ENCODE measurements at places on chromosomes 5 and 9.

- DNase-seq = no peak
Observed at GRCh38 chr9:35914301-35914807, 5.1 kb downstream of the SPAAR start.

GRCh38 chr9:2096376-2096970 lies 81.3 kb downstream of the SMARCA2 start:
- DNase-seq = no peak

- DNase-seq = no peak
Observed at GRCh38 chr9:121013911-121014310, 36.2 kb downstream of the C5 start.

DNA sequence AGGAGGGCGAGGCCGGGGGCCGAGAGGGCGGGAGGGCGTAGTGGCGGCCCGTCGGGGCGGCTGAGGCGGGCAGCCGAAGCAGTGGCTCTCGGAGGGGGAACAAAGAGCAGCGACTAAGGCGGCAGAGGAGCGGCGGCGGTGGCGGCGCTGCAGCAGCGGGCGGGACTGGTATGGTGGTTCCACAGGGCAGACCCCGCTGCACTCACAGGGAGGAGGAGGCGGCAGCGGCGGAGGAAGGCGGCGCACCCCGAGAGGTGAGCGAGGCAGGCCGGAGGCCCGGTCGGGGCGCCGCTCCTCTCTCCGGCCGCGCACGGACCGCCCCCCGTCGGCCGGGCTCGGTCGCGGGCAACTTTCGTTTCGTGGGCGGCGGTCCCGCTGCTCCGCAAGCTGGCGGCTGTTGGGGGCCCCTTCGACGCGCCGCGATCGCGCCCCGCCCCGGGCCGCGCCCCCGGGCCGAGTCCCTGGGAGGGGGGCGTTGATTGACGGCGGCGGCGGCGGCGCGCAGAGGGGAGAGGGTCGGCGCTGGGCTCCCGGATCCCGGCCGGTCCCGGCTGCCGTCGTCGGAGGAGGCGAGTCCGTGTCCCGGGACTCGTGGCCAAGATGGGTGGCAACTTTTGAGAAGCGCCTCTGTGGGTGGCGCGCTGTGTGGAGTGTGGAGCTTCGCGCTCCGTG lies 467 bp downstream of the CNOT6 start:
- DNase-seq = no peak

DNA sequence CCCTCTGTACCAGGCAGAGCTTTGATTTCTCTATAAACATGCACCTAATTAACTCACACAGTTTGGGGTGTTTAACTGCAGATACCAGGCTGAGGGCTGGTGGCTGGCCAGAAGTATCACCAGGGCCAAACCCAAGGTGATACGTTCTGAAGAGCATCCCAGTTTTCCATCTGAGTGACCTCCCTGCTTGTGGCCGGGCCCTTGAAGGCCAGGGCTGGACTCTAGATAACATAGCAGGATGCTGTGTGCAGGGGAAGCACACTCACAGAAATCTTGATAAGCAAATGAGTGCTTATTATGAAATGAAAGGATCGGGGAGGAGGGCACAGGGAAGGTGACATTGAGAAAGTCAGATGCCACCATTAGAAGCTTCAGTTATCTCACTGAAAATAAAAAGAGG lies 582.4 kb downstream of the BRINP1 start:
- DNase-seq = no peak

DNA sequence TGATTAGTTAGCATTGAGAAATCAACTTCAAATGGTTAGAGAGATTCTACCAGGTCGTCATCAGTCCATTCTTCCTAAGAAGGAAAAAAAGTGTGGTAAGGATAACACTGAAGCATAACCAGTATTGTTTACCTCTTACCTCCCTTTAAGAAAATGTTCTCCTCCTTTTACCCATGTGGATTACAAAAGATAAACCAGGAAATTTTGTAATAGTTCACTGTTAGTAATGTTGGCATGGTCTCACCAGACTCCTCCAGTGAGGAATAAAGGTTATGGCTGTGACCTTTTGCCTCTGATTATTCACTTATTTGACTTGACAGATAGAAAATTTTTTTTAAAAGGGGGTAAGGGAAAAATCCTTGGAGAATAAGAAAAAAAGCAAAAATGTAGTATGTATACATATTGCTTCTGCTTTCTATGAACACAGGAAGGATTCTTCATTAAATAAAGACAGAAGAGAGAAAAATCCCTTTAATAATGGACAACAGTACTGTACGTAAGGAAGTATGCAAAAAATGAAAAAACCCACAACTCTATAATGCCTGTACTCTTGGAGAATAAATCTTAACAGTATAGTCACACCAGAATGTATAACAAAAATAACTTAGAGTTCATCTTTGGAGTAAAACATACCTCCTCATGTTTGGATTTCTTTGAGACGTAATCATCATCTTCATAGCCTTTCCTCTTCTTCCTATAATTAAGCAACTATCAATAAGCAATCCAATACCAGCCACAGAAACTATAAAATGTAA lies 18.1 kb downstream of the CCNH start:
- no peak for DNase-seq

DNA sequence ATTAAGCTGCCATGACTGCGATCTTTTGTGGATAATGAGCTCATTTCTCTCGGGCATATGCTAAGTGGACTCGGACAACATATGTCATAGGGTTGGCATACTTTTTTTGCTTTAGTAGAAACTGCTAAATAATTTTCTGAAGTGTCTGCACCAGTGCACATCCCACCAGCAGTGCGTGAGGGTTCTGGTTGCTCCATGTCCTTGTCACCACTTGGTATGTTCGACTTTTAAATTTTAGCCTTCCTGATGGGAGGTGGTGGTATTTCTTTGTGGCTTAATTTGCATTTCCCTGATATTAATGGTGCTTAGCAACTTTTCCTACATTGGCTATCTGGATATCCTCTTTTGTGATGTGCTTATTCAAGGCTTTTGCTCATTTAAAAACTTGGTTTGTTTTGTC lies 57.8 kb upstream of the NRARP start:
- DNase-seq = no peak

DNA sequence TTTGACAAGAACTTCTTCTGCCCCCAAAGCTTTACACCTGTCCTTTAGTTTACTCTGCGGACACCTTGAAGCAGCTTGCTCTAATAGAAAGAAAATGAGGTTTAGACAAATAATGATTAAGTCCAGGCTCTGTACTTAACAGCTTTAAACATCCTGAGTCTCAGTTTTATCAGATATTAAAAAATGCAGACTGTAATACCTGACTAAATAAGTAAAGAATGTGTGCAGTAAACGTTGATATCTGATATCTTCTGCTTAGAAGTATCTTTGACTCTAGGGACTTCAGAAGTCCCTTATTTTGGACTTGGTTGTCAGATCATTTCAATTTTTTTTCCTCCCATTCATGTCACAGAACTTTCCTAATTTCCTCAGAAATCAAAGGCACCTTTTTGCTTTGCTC lies 1060.4 kb downstream of the CDH12 start:
- no peak for DNase-seq

GRCh38 chr5:150317048-150318003 lies 14.6 kb upstream of the ARSI start:
- DNase-seq = no peak

GRCh38 chr9:96185518-96186156 lies 116.3 kb downstream of the HSD17B3 start:
- DNase-seq = no peak

- DNase-seq = no peak
Observed at GRCh38 chr5:160169326-160169725, 50.1 kb upstream of the PWWP2A start.

DNA sequence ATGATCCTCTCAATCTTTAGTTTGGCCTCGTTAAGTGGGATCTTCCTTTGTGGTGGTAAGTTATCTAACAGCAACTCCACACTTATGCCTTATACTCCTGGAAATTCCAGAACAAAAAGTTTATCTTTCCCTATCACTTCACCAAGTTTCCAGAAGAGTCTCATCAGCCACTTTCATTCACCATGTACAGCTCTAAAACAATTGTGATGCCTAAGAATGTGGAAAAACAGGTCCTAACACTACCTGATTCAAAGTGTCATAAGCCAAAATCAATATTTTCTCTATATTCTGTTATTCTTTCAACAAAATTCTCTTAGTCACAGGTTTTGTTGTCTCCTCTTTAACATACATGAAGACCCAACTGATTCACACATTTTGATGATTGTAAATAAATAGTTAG lies 342.4 kb upstream of the TYRP1 start:
- DNase-seq = no peak

- no peak for DNase-seq
Observed at GRCh38 chr9:37026113-37026930, 7.7 kb downstream of the PAX5 start.

GRCh38 chr5:112264151-112264550 lies 154.9 kb downstream of the EPB41L4A start:
- no peak for DNase-seq

GRCh38 chr9:108934323-108934893 lies at the start of gene ABITRAM:
ABITRAM (plus strand) TSS chr9:108934400; CDS start chr9:108934487, 87 bp downstream.
- DNase-seq = peak; percentile 92

DNA sequence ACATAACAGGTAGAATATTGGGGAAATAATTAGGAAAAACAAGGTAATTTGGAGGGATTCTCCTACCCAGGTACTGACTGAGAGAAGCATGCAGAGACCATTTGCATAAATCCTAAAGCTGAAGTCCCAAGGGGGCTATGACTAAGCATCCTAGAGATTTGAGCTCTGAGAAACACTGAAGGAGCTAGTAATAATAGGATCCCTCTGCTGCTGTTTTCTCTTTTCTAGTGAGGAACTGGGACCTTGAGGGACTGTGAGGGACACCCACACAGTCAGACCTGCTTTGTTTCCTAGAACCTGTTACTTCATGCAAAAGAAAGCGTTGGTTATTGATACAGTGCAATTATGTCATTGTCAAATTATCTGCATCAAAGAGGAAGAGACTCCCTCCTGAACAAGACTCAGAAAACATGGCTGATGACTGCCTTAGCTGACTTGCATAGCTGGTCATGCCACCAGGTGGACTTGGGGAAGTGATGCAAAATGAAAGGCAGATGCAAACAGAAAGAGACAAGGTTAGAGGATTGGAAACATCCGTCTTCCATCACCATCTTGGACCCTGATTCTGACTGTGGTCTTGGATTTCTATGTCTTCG lies 335.4 kb downstream of the NTRK2 start:
- DNase-seq = peak; percentile 15

- no peak for DNase-seq
Observed at GRCh38 chr9:14307989-14308852, 5.7 kb downstream of the NFIB start.

- no peak for DNase-seq
Observed at GRCh38 chr5:122831984-122832383, 13.4 kb upstream of the SNX24 start.

GRCh38 chr5:168097876-168098653 lies 193.4 kb upstream of the WWC1 start:
- DNase-seq = no peak

GRCh38 chr5:98905857-98906688 lies 22.7 kb downstream of the CHD1 start:
- peak; percentile 31 for DNase-seq

- DNase-seq = no peak
Observed at GRCh38 chr5:67182301-67182790, 14.3 kb downstream of the CD180 start.

- no peak for DNase-seq
Observed at GRCh38 chr9:99023231-99023630, 79.5 kb downstream of the COL15A1 start.

GRCh38 chr9:84671586-84672521 lies 2.3 kb downstream of the NTRK2 start:
- DNase-seq = no peak

DNA sequence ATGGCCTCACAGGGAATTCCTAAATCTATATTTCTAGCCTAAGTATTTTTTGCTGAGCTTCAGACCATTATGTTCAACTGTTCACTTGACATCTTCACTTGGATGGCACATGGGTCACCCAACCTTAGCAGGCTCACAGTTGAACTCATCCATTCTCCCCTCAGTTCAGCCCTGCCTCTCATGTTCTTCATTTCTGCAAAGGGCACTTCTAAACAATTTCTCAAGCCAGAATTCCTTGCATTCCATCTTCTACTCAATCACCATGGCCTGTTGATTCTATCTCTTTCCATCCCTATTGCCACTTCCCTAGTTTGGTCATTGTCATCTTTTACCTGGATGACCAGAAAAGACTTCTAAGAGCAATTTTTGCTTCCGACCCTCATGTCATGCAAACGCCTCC lies 7.3 kb upstream of the RGS3 start:
- DNase-seq = no peak

GRCh38 chr9:125332527-125332926 lies 70.9 kb downstream of the GAPVD1 start:
- peak; percentile 46 for DNase-seq

- DNase-seq = no peak
Observed at GRCh38 chr9:1916095-1916494, 99.1 kb upstream of the SMARCA2 start.

DNA sequence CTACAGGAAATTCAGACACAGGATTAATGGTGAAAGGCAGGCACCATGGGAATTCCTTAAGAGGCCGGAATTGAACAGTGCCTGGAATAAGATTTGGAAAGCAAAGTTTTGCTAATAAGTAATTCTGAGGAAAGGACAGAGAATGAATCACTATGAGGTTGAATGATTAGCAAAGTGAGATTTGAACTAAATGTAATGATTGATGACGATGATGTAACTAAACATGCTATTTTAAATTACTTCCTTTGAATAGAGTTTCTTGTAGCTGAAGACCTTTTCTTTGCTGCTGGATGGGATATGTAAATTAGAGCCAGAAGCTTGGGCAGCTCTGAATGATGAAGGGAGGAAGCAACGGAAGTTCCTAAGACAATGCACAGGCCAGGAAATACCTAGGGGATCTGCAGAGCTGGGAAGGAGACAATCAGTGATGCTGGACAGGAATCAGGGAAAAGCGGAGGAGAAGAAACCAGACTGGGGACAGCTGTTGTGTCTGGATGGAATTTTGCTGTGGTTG lies 482.0 kb downstream of the PSAT1 start:
- DNase-seq = no peak

GRCh38 chr9:107530679-107531078 lies 41.1 kb upstream of the KLF4 start:
- peak; percentile 9 for DNase-seq

- DNase-seq = no peak
Observed at GRCh38 chr5:592158-592557, 20.0 kb upstream of the CEP72 start.

DNA sequence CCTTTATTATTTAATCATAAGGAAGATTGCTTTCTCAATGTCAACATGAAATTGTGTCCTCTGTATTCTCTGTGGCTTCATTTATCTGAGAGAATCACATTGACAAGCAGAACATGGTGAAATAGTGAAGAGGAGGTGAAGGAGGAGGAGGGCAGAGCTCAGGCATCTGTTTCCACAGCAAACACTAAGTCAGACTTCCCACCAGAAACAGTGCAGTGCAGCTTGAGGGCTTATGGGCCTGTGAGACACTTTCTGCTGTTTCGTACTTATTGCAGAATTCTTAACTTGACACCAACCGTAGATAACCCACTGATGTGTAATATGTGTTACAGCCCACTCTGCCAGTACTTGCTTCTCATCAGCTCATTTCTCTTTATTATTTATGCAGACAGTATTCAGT lies 386.3 kb downstream of the DIRAS2 start:
- no peak for DNase-seq

- DNase-seq = no peak
Observed at GRCh38 chr9:84439250-84439649, 98.7 kb upstream of the SLC28A3 start.

- DNase-seq = no peak
Observed at GRCh38 chr5:96229188-96229587, 203.9 kb downstream of the PCSK1 start.

All from GM06990 (cell line).